Right forelimb (tissue), 1 donor: ENCODE measurements at places on chromosomes 5 and 9.

GRCh38 chr5:139985733-139986132 lies 57.4 kb downstream of the NRG2 start:
- no peak for DNase-seq

- DNase-seq: peak; percentile 59
Observed at GRCh38 chr5:172984244-172984953, 828 bp downstream of the ATP6V0E1 start.

DNA sequence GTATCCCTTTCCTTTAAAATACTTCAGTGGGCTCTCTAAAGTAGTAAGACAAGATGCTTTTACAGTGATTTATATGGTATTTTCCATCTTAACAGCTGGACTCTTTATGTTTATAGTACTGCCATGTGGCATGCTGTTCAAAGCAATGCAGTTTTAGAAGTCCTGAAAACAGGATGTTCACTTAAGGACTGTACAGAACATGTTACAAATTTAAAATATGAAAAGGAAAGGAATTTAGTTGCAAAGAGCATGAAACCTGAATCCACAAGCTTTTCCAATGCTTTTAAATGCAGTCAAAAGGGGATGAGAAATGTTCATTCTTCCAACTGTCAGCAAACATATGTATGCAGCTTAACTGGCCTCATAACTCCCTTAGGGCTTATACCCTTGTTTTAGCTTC lies 580.2 kb downstream of the EFNA5 start:
- no peak for DNase-seq

GRCh38 chr9:114105236-114105635 lies 6.1 kb upstream of the KIF12 start:
- no peak for DNase-seq

DNA sequence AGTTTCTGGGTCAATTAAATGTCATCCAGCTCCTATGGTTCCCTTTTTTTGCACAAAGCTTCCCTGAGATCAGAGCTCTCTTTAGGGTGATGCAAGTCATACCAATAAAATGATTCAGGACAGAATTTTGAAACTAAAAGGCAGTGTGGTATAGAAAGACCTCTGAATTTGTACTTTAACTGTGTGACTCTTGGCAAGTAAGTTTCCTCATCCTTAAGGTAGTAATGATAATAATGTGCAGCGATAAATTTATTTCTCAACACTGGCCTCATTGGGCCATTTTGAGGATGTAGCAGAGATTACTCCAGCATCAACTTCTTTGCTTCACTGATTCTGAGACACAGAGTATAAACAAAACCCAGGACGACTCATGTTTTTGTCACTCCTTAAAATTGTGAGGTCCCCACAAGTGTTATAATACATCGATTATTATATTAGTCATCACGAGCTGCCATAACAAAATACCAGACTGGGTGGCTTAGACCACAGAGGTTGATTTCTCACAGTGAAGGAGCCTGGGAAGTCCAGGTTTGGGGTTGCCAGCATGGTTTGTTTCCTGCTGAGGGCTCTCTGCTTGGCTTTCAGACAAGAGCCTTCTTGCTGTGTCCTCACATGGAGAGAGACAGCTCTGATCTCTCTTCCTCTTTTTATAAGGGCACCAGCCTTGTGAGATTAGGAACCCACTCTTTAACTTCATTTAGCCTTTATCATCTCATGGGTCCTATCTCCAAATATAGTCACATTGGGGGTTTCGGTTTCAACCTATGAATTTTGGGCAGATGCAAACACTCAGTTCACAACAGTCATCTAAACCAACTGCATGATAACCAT lies 293.0 kb downstream of the ZNF608 start:
- no peak for DNase-seq
